ENCODE measurements at places on chromosomes 6 and 20. TPM values are rescaled to one million over a fixed set of nuclear protein-coding genes. Genes with fewer than 3 reads are reported as not detected.
A peak's percentile ranks its signal among the peaks of the same experiment; 100 is the strongest.

The FBXL4 gene
- total RNA-seq = 16.1 TPM

- peak; percentile 29 for DNase-seq
Observed at GRCh38 chr20:17614812-17615644, 45.2 kb downstream of the DSTN start.

GRCh38 chr6:24694198-24694597, 24.8 kb downstream of the C6orf62 start:
- DNase-seq = no peak

- DNase-seq = no peak
Observed at GRCh38 chr6:3076320-3076719, 8.0 kb downstream of the RIPK1 start.

DNA sequence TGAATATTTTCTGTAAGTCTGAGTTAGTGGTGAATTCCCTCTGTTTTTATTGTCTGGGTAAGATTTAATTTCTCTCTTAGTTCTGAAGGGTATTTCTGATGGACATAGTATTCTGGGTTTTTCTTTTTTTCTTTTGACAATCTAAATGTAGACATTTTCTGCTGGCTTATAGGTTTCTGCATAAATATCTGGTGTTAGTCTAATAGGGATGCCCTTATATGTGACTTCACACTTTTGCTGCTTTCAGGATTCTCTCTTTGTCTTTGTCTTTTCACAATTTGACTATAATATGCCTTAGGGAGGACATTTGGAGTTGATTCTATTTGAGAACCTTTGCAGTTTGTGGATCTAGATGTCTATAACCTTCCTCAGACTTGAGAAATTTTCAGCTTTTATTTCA, 667.2 kb downstream of the EPHA7 start:
- DNase-seq = no peak

DNA sequence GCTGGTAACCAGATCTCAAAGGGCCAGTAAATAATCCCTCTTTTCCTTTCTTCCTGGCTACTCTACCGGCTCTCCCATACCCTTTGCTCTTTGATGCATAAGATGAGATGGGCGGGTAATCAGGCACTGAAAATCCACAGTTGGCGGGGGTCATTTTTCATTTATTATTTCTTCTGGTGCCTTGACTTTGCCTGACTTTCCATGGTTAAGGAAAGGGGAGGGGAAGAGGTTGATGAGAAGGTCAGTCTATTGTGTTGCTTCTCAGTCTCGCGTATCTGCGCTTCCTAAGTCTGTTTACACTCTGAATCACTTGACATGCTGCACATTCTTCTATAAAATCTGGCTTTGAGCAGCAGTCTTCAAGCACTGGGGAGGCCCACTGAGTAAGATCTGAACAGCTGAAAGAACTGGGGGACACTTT, 121.1 kb upstream of the HDGFL1 start:
- no peak for DNase-seq

DNA sequence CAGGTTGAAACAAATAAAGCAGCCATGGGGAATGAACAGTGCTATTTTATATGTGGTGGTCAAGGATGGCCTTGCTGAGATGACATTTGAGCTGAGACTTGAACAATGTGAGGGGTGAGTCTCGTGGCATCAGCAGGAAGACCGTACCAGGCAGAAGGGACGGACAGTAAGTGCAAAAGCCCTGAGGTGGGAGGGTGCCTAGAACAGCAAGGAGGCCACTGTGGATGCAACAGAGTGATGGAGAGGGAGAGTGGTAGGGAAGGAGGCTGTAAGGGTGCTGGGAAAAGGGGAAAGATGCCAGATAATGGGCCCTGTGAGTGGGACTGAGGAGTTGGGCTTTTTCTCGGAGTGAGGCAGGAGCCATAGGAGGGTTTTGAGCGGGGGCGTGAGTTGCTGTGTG, 11.5 kb downstream of the KCNB1 start:
- no peak for DNase-seq

DNA sequence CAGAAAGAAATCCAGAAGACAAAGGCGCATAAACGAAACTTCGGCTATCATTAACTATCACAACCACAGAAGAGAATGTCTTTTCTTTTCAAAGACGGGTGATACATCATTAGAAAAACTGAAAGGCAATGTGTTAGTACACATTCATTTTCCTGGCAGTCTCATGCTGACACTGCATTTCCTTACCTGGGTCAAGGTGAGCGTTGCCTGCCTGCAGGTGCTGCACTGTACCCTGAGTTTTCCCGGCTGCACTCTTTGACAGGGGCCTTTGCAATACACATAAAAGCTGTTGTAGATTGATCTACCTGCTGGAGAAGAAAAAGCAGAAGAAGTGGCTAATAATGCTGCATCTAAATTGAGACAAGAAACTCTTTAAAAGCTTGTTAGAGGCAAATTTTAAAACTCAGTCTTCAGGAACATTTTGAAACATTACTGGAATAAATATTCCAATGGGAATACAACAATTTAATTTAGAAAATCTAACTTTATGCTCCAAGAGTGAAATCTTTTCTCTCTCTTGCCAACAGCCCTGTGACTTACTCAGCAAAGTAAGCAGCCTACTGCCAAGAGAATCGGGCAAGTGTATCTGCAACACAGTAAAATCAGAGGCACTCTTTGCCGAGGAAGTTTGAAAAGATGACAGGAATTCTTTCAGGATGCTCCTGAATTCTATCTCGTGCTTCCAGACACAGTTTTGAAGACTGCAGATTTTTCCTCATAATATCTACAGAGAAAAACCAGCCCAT, 526.4 kb downstream of the PRKN start:
- DNase-seq = no peak

DNA sequence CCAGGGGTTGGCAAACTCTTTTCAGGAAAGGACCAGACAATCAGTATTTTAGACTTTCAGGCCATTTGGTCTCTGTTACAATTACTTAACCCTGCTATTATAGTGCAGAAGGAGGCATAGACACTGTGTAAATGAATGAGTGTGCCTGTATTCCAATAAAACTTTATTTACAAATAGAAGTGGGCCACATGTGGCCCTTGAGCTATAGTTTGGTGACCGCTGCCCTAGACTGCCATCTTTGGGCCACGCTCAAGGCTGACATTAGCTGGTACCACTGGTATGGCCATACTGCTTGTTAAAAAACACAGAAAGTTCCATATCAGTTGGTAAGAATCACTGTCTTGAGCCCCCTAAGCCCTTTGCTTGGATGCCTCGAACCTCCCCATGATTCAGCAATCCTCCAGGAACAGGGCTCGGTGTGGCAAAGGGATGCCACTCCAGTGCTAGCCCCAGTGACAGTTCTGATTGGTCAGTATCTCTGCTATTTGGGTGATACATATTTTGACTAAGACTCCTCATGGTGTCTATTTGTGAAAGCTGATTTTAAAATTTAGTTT, 23.3 kb upstream of the SNRNP48 start:
- no peak for DNase-seq

- DNase-seq = no peak
Observed at GRCh38 chr6:72959821-72960220, 265.5 kb downstream of the KHDC1L start.

GRCh38 chr6:167031082-167031709, 32.0 kb downstream of the CEP43 start:
- DNase-seq = no peak

The C20orf141 gene
- not detected for total RNA-seq

- DNase-seq = no peak
Observed at GRCh38 chr6:111971866-111972532, 81.9 kb upstream of the CCN6 start.

GRCh38 chr6:136767570-136768309, 24.5 kb downstream of the MAP3K5 start:
- no peak for DNase-seq

- DNase-seq = no peak
Observed at GRCh38 chr20:57066126-57066900, 200.1 kb downstream of the BMP7 start.

The HMGN3 gene
- total RNA-seq = 30.3 TPM

- no peak for DNase-seq
Observed at GRCh38 chr6:54578261-54578660, 268.3 kb upstream of the FAM83B start.

GRCh38 chr6:680666-681340, 12.1 kb downstream of the EXOC2 start:
- no peak for DNase-seq

DNA sequence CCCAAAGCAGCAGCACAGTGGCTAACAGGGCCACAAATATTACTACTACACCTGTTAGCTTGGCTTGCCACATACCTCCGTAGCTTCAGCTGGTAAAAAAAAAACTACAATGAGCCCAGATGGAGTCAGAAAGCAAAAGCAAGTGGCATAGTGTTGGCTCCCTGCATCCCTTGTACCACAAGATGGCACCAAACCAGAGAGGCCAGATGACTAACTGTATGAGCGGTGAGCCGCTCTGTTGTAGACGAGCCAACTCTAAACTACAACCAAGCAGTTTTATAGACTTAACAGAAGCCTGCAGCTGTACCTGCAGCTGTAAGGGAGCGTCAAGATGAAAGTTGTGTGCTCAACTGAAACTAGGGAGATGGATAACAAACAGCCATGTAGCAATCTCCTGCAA, 84.5 kb upstream of the MCHR2 start:
- no peak for DNase-seq

GRCh38 chr6:110287462-110288341, 70.4 kb downstream of the METTL24 start:
- DNase-seq = peak; percentile 65

GRCh38 chr20:13297147-13297899, 76.2 kb downstream of the ISM1 start:
- no peak for DNase-seq

DNA sequence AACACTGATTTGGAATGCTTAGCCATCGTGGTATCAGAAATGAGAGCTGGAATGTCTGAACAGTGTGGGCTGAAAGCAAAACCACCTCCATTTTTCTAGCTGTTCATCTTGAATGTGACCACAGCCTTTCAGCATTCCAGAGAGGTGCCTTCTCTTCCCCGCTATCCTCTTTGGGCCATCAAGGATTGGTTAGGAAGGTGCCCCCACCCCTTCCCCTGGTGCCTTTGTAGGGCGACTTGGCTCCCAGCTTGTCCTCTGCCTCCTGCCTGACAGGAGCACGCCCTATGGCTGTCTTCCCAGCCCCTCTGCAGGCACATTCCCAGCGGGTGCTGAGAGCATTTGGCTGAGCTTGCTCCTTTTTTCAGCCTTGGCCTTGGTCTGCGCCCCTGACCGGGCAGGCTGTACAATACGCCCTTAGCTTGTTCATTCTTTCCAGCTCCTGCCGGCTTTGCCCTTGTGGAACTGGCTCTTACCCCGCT, 97.5 kb downstream of the ARMC2 start:
- no peak for DNase-seq

DNA sequence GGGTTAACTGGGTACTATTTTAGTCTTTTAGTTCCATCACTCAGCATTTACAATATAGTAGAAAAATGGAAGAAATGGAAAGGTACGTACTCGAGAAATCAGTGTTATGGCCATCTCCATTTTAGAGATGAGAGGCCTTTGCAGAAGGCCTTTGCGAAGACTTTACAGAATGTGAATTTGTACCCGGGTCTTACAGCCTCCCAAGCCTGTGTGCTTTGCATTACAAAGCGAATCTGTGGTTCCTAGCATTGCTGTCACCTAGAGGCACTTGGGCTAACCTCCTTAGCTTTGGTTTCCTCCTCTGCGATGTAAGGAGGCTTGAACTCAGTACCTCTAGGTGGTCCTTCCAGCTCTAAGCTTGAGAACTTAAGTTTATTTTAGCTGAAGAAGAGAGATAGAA, 10.9 kb downstream of the VAPB start:
- DNase-seq = no peak

GRCh38 chr6:44868335-44868668, 459.8 kb upstream of the RUNX2 start:
- no peak for DNase-seq

The TNNC2 gene
- total RNA-seq = 2.9 TPM

The TCF15 gene
- 0.16 TPM for total RNA-seq
